ENCODE measurements at places on chromosomes 12 and 14.

GRCh38 chr12:5187136-5187535 lies 143.5 kb downstream of the KCNA5 start:
- no peak for DNase-seq

- DNase-seq, result no peak
Measured at GRCh38 chr12:27585739-27586265, 61.8 kb downstream of the PPFIBP1 start.

GRCh38 chr14:57760896-57761295 lies 105.0 kb downstream of the SLC35F4 start:
- DNase-seq, result no peak

- DNase-seq, result no peak
Measured at GRCh38 chr14:34981743-34982420, 910 bp upstream of the SRP54 start.

GRCh38 chr12:82745807-82746206 lies 59.1 kb downstream of the TMTC2 start:
- no peak for DNase-seq

GRCh38 chr12:39402922-39403321 lies 40.0 kb downstream of the KIF21A start:
- no peak for DNase-seq

- no peak for DNase-seq
Measured at GRCh38 chr14:72855913-72856312, 38.0 kb downstream of the DPF3 start.

- DNase-seq, result no peak
Measured at GRCh38 chr12:42585154-42585840, 4.2 kb downstream of the PRICKLE1 start.

Data from NCI-H2081 (cell line).